ENCODE measurements at places on chromosomes 7 and 10. TPM values are rescaled to one million over a fixed set of nuclear protein-coding genes. Genes with fewer than 3 reads are reported as not detected.

Gene FAM25C
- not detected for total RNA-seq

Gene FKBP6
- total RNA-seq = not detected

GRCh38 chr7:55409482-55410225 is 44.5 kb downstream of the LANCL2 start:
- DNase-seq = no peak

DNA sequence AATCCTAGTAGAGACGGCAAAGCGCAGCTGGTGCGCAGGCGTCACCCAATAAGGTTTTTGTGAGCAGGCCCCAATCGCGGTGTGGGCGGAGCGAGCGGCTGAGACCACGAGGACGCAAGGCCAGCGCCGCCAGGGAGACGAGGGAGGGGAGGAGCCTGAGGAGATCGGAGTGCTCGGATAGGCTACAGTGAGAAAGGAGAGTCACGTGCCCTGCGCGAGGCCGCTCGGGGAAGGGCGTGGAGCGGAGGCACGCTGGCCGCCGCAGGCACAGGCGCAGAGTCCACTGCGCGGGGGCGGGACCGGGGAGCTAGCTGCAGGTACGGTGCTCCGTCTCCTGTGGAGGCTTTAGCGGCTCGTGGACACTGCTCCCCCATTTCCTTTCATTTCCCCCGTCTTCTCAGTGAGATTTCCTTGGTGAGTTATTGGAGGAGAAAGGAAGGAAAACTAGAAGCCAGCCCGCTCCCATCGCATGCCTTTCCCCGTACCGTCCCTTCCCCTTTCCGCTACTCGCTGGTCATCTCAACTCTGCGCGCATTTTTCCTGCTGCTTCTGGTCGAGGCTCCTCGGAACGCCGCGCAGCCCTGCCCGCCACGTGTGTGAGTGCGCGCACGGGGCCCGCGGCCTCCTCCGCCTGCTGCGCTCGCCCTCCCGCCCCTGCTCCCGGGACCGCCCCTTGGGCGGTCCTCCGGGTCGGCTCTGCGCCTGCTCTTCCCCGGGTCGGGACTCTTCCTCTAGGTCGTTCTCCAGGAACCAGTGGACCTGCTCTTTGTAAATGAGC is at the start of gene THNSL1:
Gene THNSL1, plus strand, starts transcription at position 237 of the 778 bp plus-strand sequence. CDS start 6,612 bp downstream, outside the sequence.
- peak; percentile 96 for DNase-seq

DNA sequence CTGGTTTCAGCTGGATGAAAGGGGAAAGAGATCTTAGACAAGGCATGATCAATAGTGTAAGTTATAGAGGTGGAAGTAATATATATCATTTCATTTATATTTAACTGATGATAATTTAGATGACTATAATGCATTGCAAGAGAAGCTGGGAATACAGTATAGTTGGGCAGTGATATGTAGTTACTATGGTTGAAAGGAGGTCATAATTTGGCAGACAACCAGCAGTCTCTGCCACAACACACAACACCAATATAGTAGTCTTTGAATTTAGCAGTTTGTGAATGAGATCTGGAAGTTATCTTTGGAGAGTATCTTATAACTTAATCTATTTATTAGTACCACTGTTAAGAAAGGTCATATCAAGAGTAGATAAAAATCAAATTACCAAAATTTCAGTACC is 39.9 kb downstream of the TAX1BP1 start:
- DNase-seq = no peak

- no peak for DNase-seq
Measured at GRCh38 chr10:60461688-60462087, 72.0 kb upstream of the ANK3 start.

DNA sequence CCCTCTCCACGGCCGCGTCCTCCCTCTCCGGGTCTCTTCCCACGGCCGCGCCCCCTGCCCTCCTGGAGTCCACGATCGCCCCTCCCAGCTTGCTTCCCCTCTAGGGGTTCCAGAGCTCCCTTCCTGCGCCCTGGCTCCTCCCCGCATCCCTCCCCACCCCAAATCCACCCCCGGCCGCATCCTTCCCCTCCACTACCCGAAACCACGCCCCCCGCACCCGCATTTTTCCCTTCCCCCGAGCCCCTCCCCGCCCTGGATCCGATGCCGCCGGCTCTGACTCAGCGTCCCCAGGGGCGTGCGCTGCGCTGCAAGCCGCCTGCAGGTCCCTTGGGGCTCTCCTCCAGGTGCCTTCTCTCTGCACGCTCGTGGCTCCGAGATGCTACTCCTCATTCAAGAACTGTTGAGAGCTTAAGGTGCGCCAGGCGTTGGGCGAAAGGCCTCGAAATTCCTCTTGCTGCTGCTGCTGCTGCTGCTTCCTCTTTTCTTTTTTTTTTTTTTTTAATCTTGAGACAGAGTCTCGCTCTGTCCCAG is 372 bp upstream of the TMEM130 start:
- DNase-seq = no peak

DNA sequence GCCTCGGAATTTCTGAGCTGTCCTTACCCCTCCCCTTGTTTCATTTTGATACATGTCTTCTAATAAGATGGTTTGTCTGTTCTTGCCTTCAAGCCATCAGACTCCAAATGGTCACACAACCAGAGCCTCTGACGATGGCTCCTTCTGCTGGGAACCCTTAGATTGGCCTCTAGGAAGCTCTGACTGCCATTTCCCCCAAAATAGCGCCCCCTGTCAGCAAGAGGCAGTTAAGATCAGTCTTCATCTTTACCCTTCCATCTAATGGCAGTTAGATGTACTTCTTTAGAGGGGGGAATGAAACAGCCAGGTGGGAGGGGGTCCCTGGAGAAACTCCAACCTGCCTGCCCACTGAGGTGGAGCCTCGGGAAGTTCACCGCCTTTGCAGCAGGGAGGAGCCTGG is 85.8 kb upstream of the GPR22 start:
- DNase-seq = no peak

DNA sequence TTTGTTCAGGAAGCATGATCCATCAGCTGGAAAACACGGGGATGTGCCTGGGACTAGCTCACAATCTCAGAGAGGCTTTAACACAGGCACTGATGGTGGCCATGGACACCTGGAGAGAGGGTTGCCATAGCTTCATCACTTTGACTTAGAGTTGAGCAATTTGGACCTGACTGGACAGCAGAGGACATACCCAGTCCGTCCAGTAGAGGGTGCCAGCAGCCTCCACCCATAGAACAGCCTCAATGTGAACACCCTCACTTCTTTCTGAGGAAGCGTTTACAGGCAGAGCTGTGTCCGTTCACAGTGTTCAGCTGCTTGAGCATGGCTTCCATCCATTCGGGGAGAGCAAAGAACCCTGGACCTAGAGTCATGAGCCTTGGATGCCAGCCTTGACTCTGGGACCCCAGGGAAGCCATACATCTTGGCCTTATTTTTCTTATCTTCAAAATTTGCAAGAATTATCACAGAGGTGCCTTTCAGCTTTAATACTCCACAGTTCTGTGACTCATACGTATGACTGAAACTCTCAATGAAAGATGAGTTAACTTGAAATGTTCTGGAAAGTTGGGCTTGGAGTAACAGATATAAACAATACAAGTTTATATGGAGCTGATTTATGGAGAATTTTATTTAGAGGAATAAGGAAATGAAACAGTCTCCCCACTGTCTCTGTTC is 302.9 kb upstream of the PODXL start:
- peak; percentile 42 for DNase-seq

DNA sequence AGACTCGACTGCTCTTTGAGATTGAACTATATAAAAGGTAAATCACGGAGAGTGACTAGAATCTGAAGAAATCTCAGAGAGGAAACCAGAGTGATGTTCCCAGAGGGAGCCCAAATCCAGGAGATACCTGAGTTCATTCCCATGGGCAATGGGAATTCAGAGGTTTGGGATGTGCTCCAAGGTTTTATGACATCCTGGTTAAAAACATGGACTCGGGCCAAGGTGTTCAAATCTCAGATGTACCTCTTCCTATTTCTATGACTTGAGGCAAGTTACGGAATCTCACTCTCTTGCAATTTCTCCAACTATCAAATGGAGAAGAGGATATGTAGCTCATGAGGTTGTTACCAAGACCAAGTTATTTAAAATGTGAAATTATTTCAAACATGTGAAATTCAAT is 54.5 kb upstream of the RAB18 start:
- DNase-seq = no peak

GRCh38 chr7:100946766-100947365 is 2.5 kb upstream of the MUC3A start:
- DNase-seq = no peak

GRCh38 chr10:52027055-52027705 is 286.9 kb upstream of the DKK1 start:
- no peak for DNase-seq
